GM12878 (cell line): ENCODE measurements at places on chromosomes 2 and 18.

DNA sequence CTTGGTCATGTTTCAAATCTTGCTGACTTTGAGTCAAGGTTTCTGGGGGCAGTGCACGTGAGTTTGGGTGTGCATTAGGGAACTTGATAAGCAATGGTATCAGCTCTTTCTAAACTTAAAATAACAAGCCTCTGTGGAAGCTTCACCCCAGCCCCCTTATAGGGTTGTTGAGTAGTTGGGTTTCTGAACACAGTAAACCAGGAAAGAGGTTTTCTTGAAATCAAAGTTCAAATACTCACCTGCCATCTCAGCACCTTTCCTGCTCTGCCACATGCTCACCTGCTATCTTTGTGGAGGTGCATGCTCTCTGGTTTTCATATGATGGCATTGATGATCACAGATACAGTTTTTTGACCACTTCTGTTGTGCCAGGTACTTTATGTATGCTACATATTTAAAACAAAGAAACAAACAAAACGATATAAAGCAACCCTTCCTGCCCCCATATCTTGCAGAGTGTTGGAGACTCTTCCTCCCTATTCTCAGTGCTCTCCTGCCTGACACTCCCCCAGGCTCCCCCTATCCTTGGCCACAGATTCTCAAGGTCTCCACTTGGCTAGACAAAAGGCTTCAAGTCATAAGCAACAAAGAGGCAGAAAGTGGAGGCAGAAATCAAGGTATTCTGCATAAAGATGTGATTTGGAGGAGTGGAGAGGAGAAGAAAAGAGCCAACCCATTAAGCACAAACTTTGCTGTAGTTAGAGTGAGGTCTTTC is 360.6 kb downstream of the CYRIA start:
- DNase-seq: no peak

DNA sequence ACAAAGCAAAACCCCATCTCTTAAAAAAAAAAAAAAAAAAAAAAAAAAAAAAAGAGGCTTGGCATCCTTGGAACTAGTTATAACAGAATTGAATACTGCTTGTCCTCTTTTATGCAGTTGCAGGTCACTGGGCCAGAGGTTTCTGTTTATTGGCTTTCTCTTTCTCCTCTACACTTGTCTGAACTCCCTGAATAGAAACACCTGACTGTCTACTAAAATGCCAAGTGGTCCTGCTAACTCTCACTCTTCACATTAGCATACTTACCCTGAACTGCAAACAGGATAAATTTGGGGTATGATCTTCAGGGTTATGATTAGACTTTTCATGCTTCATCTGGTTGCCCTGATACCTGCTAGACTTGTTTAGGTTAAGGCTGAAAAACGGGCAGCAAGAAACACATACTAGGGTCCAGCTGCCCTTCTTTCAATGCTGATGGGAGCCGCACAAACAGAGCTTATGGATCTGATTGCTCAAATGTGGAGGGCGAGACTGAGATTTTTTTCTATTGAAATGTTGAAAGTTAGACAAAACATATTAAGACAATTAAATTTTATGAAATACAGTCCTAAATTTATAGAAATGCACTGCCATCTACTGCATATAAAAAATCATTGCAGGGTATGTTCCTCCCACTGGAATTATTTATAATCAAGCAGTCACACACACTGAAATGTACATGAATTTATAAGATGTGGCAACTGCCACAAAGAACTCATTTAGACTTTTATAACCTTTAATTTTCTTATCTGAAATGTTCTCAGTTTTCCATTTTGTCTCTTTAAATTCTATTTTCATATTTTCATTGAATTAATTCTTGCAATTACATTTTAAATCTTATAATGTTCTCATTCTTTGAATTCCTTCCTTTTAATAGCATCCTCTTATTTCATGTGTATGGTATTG is 40.8 kb downstream of the GTF3C3 start:
- DNase-seq: no peak

- DNase-seq: no peak
These were observed 18.4 kb downstream of the CTDP1 start for GRCh38 chr18:79697976-79698375.

DNA sequence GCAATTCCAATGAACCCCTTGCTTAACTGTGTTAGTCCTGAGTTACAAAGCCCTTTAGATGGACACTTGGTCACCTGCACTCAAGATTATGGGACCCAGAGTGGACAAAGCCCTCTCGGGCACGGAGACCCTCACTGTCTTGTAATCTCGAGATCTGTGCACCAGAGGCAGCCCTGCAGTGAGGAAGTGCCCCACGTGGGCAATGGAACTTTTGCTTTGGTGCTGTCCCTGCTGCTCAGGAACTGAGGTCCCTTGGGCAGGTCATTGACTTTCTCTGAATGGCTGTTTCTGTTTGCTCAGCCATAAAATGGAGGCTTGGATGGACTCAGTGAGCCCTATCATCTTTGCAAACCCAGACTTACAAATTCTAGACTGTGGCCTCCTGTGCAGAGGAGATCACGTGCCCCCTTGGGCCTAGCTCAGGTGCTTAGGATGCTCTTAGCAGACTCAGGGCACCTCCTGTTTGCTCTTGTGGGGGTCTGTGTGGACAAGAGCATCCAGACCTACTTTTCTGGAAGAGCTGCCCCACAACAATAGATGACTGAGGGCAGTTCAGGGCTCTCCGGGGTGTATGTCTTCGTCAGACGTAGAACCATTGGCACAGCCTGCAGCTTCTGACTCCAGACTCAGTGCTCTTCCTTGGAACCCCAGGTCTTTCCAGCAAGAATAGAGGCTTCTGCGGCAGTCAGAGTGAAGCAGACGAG is 94.5 kb upstream of the HS6ST1 start:
- no peak for DNase-seq

DNA sequence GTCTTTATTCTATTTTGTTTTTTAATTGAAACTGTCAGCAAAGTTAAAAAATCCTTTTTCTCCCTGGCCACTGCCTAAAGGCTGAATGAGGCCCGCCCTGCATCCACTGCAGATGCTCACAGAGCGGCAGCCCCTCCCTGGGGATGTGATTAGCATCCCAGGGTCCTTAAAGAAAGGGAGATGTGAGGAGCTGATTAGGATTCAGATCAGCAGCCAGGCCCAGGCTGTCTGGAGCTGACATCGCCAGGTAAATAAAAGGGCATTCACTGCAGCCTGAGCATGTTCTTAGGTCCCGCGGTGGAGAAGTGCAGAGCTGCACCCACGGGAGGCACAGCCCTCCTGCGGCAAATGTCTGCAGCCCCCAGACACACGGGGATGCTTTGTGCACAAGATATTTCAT is 83.8 kb downstream of the LONRF2 start:
- no peak for DNase-seq

- no peak for DNase-seq
These were observed 313.8 kb downstream of the MTX2 start for GRCh38 chr2:176582990-176583481.

DNA sequence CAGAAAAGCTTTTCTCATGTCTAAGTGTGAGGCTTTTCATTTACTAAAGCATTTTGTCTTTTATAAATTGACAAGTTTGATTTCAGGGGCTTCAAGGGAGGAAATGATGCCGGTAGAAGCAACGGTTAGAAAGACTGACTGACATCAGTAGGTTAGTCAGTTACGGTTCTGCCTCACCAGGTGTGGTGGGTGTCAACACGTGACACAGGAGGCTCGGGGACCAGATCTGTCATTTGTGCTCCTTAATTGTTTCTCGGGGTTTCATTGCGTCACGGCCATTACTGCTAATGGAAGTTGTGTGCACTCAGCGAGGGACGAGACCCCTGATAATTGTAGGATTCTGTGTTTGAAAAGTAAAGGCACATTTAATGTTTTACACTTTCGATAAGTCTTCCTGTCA is 18.9 kb upstream of the PTPRM start:
- no peak for DNase-seq

- DNase-seq: no peak
These were observed 430.2 kb downstream of the SETBP1 start for GRCh38 chr18:45110577-45111501.

DNA sequence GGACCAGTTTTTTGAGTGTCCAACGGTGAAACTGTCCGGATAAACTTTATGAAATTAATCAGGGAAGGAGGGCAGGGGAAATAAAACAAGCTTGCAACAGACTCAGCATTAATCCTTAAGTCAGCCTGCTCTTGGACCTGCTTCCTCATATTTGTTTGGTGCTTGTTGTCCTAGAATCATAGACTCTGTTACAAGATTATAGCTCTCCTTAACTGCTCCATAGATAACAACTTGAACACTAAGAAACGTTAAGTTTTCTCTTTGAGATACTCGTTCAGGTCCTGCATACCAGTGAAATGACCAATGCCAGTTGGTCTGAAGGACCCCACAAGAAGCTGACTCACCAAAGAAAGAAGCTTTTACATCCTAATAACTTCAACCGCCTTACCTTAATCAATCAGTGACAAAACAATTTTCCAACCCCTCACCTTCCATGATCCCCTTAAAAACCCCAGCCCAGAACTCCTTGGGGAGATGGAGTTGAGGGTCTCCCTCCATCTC is 493.2 kb downstream of the PID1 start:
- no peak for DNase-seq

GRCh38 chr18:27094621-27095020 is 90.5 kb downstream of the CHST9 start:
- DNase-seq: no peak

GRCh38 chr2:189252991-189253675 is 73.6 kb upstream of the COL5A2 start:
- no peak for DNase-seq

GRCh38 chr2:162487816-162488215 is 143.9 kb downstream of the GCA start:
- no peak for DNase-seq

- DNase-seq: no peak
These were observed 202.4 kb downstream of the KLHL29 start for GRCh38 chr2:23587341-23587880.

DNA sequence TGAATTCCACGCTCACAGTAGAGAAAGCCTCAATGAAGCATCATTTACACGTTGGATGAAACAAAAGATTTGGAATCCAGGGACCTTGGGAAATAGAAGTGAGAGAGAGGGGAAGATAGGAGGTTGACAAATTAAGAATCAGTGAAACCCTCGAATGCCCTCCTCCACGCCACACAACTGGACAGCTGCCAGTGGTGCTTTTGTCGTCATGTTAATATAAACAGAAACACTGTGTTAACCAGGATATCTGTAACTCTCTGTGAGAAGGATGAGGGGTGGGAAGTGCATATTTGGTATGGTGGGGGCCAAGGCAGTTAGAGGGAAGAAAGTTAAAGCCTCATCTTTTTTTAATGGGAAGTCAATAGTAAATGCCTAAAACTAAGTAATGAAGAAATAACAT is 108.7 kb downstream of the GFPT1 start:
- DNase-seq: no peak

GRCh38 chr2:179612108-179612507 is 249.3 kb downstream of the ZNF385B start:
- no peak for DNase-seq

- no peak for DNase-seq
These were observed 90.1 kb downstream of the LBH start for GRCh38 chr2:30321466-30321865.

DNA sequence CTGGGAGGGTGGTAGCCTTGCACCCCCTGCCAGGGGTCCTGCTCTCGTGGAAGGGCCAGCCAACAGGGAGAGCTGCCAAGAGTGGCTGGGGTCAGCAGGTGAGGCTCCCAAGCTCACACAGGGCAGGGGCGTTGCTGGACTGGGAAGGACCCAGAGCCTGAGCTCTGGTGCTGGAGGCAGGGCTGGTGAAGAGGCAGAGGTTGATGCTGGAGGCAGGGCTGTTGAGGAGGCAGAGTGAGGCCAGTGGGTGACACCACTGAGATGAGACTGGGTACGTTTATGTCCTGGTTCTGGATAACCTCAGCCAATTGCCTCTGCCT is 7.0 kb downstream of the ADRA2B start:
- no peak for DNase-seq

DNA sequence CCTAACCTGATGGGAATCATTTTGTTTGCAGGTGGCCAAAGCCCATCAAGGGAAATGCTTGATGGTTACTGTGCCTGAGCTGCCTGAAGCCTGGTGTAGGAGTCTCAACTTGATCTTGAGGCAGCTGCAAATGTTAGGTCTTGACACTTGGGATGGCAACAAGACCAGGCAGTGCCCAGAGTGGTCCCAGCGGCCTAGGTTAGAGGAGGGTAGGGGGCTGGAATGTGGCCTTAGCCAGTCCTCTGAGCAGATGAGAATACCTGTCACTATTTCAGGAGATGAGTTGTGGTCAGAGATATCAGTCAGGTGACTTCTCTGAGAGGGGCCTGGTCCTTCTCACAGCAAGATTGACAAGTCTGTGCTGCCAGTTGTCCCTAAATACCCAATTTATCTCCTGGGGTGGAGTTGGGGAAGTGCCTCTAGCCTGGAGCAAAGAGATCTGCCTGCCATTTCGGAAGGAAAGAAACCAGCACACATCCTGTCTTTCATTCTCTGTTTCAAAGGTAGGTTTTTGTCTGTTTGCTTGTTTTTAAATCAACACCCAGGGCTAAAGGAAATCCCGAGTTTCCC is 13.4 kb downstream of the SPTBN1 start:
- no peak for DNase-seq

DNA sequence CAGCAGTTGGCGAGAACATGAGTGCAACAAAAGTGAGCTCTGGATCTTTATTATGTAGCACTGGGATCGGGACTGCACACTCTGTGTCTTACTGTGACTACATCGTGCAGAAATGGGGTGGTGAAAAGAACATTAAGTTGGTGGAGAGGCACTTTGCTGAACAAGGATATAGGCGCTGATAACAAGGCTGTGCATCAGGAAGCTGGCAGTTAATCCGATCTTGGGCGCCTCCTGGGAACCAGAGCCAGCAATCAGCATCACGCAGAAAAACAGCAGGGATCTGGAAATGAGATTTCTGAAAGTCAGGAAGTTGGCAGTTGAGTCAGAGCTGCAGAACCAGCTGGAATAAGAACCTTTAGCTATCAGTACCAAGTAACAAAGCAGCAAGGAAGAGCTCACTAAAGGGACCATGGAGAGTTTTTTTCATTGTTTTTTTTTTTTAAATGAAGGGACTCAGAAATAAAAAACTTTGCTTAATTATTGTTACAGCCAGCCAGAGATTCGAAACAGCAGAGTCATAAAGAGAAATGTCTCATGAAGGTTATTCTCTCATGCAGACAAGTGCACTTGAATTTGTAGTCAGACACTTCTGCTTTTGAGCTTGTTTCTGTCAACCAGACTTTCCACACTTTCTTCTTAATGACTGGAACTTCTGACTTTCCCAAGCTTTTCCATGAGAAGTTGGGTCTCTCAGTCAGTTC is 22.8 kb upstream of the MYO3B start:
- no peak for DNase-seq

GRCh38 chr2:64036034-64036705 is 16.9 kb upstream of the VPS54 start:
- no peak for DNase-seq

- no peak for DNase-seq
These were observed 312.0 kb downstream of the IRS1 start for GRCh38 chr2:226487573-226487972.
